ENCODE measurements at places on chromosomes 4 and X.
A peak's percentile ranks its signal among the peaks of the same experiment; 100 is the strongest.

- DNase-seq, result no peak
Observed at GRCh38 chr4:74111306-74111975, 12.4 kb upstream of the CXCL2 start.

DNA sequence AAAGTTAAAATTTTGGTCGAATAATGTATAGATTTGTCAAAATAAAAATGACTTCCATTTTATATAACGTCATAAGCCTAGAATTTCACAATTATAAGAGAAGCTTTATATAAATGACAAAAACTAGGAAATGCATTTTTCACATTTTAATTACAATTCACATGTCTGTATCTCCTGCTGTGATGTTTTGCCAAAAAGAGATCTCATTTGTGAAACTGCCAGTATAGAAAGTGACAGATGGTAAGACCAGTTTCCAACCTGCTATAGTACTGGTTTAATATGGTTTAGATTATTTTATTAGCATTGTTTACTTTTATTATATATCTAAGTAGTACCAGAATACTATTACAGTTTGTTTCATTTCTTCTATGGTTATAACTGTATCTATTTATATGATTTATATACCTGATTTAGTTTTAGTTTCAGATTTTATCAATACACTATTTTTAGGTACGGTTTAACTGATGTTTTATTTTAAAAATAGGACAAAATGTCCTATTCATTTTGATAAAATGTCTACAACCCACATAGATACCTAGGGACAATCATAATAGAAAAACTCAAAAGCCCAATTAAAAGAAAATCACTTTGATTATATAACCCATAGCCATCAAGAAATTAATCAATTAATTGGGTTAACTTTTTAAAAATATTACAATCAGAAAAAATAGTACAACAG is 5.4 kb upstream of the CCSER1 start:
- no peak for DNase-seq

- DNase-seq, result no peak
Observed at GRCh38 chr4:948936-949300, 16.7 kb downstream of the TMEM175 start.

- no peak for DNase-seq
Observed at GRCh38 chr4:62822306-62822705, 1586.9 kb downstream of the TECRL start.

- DNase-seq, result no peak
Observed at GRCh38 chrX:135095715-135096114, 24.6 kb downstream of the ETDB start.

DNA sequence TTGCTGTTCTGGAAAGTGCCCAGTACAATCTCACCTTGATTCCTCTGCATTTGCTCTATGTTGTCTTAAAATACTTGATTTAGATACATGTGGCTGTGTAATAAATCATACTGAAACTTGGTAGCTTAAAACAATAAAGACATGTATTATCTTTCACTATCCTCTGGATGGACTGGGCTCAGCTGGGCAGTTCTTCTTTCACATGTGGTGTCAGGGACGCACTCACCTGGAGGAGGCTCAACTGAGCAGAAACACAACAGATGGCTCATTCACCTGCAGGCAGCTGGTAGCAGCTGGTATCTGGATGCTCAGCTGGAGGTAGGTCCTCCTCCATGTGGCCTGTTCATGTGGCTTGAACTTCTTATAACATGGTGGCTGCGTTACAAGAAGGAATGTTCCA is 563.8 kb upstream of the FRG1 start:
- no peak for DNase-seq

GRCh38 chr4:112312610-112313239 is 15.6 kb downstream of the ALPK1 start:
- no peak for DNase-seq

DNA sequence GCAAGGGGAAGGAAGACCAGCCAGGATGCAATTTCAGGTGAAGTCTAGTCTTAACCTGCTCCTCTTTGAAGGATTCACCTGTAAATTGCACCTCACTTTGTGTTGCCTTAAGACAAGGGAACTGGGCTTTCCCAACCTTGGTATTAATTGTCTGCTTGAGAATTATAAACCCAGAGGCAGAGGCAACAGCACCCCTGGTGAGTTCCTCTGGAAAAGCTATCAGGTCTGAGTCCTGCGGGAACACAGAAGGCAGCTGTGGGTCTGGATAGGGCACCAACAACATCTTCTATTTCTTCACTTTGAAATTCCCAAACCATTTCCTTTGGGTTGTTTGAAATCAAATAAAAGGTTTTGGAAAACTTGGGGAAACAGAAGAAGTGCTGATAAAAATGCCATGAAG is 109.2 kb upstream of the NPY2R start:
- no peak for DNase-seq

DNA sequence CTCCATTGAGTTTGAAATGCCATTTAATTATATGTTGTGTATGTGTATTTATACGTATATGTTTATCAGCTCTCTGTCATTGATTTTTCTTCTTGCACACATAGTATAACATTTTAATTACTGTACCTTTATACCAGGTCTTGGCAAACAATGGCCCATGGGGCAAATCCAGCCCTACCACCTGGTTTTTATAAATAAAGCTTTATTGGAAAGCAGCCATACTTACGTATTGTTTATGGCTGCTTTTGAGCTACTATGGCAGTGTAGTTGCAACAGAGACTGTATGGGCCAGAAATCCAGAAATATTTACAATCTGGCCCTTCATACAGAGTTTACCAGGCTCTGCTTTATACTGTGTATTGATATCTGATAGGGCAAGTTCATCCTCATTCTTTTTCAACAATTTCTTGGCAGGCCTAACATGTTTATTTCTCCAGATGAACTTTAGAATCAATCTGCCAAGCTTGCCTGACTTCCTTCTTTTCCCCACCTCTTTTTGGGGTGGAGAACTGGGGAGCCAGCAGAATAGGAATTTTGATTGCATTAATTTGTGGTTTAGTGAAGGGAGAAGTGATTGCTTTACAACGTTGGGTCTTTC is 15.8 kb downstream of the DCUN1D4 start:
- DNase-seq, result no peak

GRCh38 chr4:99361268-99361898 is 8.8 kb upstream of the ADH1C start:
- DNase-seq, result no peak

DNA sequence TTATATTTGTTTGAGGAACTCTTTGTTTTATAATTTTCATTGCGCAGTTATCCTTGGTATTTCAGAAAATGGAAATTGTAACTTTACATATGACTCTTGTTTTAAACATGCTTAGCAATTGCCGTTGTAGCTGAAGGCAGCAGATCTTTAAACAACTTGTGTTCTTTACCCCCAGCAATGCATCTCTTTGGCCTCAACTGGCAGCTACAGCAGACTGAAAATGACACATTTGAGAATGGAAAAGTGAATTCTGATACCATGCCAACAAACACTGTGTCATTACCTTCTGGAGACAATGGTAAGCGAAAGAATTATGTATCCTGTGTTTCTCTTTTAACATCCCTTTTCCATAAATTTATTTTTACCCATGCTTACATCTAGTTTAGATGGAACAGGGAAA is 263.6 kb downstream of the DCTD start:
- DNase-seq, result no peak

- DNase-seq, result no peak
Observed at GRCh38 chr4:78638337-78639172, 87.0 kb downstream of the ANXA3 start.

DNA sequence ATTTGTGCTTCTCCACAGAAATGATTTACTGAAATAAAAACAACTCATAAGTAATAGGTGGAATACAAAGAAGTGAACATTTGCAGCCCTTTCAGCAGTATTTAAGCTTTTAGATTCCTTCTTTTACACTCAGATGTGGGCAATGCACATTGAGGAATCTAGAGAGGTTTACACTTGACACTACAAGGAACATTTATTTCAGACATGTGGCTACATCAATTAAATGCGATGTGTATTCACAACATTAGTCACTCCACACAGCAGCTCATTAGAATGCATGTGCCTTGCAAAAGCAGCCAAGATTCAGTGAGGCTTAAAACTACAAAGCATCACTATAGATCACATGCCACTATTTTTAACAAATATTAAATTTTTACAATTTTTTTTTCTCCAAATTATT is 480.7 kb downstream of the INPP4B start:
- DNase-seq, result no peak

- DNase-seq, result no peak
Observed at GRCh38 chrX:31464306-31464915, 392.6 kb upstream of the FTHL17 start.

- DNase-seq, result no peak
Observed at GRCh38 chrX:39766855-39767254, 330.9 kb downstream of the BCOR start.

DNA sequence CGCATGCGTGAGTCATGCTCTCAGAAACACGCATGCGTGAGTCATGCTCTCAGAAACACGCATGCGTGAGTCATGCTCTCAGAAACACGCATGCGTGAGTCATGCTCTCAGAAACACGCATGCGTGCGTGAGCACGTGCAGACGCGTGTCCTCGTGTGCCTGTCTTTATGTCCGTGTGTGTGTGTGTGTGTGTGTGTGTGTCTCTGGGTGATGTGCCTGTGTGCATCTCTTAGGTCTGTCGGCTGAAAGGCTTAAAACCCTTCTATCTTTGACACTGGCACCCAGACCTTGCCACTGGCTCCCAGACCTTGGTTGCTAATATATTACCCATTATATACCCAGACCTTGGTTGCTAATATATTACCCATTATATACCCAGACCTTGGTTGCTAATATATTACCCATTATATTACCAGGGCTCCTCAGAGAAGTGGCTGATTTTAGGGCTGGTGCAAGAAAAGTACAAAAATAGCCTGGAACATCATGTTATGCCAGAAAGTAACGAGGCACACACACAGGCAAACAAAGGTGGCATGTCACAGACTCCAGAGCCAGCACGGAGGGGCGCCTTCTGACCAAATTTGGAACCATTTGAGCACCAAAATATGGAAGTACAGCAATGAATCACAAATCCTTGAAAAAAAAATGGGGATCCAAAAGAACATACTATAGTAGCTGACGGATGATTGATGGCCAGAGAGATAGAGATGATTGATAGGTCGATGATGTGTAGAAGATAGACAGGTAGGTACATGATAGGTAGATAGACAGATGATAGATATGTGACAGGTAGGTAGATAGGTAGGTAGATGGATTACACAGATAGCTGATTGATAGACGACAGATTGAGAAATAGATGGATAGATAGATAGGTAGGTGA is 19.2 kb upstream of the ADRA2C start:
- no peak for DNase-seq

- no peak for DNase-seq
Observed at GRCh38 chr4:48970471-48970921, 15.6 kb upstream of the CWH43 start.

DNA sequence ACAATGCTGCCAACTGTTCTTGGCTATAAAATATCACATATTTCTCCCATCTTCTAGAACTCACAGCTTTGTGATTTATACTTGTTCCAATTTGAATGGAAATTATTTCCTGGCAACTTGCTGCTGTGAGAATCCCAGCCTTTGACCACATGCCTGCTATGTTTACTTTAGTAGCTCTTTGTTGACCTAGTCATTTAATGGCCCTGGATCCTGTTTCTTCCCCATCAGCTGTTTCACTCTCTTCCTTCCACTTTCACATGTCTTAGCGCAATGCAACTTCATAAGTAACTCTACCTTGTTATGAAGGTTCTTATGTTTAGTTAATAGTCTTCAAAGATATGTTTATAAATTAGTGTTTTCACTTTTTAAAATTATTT is 1973.6 kb upstream of the AGA start:
- DNase-seq, result no peak

- no peak for DNase-seq
Observed at GRCh38 chrX:133574716-133575115, 159.4 kb upstream of the GPC4 start.

DNA sequence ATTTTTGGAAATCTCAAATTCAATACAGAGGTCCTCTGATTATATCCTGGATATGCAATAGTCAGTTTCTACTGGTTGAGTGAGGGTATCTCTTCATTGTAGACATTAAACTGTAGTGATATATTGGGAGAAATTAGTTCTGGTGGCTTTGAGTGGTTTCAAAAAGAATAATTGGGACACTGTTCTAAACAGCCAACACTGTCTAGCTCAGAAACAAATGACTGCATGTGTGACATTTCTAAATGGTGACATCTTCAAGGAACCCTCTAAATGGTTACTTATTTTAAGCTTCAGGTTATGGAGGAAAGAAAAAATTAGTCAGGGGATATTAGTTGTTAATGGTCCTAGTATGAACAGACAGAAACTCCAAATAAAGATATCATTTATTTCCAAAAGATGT is 186.2 kb downstream of the LARP7 start:
- no peak for DNase-seq

- no peak for DNase-seq
Observed at GRCh38 chrX:21870494-21870893, 14.7 kb downstream of the YY2 start.

GRCh38 chrX:154072192-154072591 is 25.3 kb downstream of the MECP2 start:
- no peak for DNase-seq

GRCh38 chr4:147104768-147105167 is 159.1 kb upstream of the TTC29 start:
- DNase-seq, result no peak

GRCh38 chr4:25457053-25457715 is 80.1 kb downstream of the ANAPC4 start:
- peak; percentile 53 for DNase-seq
